ENCODE measurements at places on chromosomes 7 and 10. TPM values are rescaled to one million over a fixed set of nuclear protein-coding genes. Genes with fewer than 3 reads are reported as not detected.

Gene LIPM
- not detected for polyA plus RNA-seq

Gene HIPK2
- 9.6 TPM for polyA plus RNA-seq

Gene EMX2
- 11.9 TPM for polyA plus RNA-seq

Gene TMEM229A
- polyA plus RNA-seq, result not detected

Gene LIPK
- polyA plus RNA-seq, result not detected

Gene TMEM176A
- polyA plus RNA-seq, result 14.3 TPM

Gene SLC26A4
- polyA plus RNA-seq, result 0.73 TPM

Gene VAX1
- not detected for polyA plus RNA-seq

Gene GIMAP4
- polyA plus RNA-seq, result 20.1 TPM
